Amygdala (tissue), 56 donors: ENCODE measurements at places on chromosomes 2 and 18.

- DNase-seq: no peak
Measured at GRCh38 chr2:239499726-239500573, 99.1 kb upstream of the HDAC4 start.

- DNase-seq: no peak
Measured at GRCh38 chr2:203143391-203143790, 95.4 kb upstream of the CYP20A1 start.

DNA sequence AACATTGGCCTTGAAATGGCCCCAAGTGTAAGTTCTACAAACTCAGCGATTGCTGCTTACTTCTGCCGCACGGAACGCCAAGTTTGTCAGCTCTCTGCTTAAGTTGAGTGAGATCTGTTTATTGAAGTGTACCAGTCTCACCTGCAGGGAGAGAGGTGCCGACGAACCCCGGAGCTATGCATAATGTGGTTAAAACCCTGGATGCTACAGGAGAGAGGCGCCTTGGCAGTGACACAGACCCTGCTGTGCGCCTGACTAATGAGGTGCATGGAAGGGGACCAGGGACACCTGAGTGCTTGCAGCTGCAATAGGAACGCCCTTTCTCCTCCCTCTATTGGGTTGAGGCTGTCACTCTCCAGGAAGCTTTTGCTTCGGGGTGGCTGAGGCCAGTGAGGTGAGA, 979 bp downstream of the SLC9A2 start:
- DNase-seq: no peak

GRCh38 chr2:147689220-147689909, 155.5 kb upstream of the ACVR2A start:
- no peak for DNase-seq

- no peak for DNase-seq
Measured at GRCh38 chr2:147524912-147525311, 319.9 kb upstream of the ACVR2A start.

DNA sequence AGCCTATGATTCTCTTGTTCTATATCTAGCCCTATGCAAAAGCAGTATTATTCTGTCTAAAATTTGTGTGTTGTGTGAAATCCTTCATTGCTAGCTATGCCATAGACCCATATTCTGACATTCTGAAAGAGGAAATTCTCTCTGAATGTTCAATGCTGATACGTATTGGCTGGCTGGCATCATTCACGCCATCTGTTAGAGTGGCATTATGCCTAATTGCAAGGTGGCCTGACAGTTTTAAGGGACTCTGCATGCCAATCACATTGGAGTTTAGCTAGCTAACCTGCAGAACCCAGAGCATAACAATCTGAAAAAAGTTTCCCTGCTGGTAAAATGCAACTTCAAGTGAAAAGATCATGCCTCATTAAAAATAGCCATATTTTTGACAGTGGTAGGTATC, 316.0 kb downstream of the SOX11 start:
- DNase-seq: no peak

DNA sequence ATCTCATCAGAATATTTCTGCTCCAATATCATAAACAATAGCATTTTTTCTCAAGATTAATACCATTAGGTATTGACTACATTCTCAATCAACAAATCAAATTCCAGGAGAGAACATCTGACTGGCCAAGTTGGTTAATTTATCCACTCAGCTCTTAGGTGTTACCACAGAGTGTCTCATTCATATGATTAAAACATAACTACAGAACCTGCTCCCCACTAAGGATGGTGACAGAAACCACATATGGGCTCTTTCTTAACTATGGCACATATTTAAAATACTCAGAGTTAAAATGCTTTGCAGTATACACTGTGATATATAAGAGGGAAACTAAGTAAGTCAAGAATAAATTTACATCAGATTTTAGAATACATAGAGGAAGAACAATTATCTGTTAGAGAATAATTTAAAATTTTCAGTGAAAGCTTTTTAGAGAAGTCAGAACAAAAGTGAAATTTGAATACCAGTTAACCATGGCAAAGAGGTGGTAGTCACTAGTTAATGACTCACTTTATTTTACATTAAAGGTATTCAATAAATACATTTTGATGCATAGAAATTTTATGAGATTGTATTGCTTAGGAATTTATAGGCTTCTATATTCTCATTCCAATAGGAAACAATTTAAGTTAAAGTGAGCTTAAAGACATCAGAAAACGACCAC, 1120.8 kb upstream of the TMEFF2 start:
- no peak for DNase-seq

DNA sequence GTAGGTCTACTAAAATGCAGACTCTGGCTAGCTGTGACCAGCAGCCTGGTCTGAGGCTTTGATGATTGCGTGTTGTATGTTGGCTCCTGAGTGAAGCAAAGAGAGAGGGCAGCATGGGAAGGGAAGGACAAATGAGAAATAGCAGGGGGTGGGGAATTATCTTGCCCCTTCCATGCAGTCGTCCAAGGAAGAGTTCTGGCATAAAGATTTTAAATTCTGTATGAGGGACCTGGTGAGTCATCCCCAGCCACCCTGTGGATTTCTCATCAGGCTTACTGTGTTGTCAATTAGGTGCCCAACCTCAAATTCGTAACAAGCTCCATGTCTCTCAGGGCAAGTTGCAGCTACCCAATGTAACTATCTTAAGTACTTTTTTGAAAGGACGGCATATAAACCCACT, 72.1 kb upstream of the NOSTRIN start:
- no peak for DNase-seq

GRCh38 chr18:44386401-44386800, 294.3 kb upstream of the SETBP1 start:
- no peak for DNase-seq

DNA sequence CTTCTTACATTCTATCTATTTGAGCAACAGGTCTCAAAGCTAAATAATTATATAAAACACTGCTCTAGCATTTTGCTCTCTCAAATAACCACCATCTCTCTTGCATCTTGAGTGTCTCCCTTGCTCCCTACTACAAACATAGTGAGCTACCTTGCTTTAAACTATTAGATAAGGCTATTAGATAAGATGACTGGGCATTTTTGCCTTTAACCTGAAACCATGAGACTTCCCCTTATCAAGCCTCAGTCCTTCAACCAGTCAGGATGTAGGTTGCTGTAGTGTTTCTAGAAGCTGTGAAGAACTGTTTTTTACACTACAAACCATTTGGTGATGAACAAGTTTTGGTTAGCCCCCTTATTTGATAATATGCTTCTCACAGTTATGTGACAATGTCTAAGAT, 115.4 kb upstream of the MAP2 start:
- DNase-seq: no peak

GRCh38 chr18:5463390-5463789, 80.4 kb downstream of the EPB41L3 start:
- no peak for DNase-seq

- DNase-seq: no peak
Measured at GRCh38 chr2:210663631-210664089, 107.3 kb downstream of the CPS1 start.

GRCh38 chr2:194166818-194167217, 1490.2 kb upstream of the SLC39A10 start:
- DNase-seq: no peak

GRCh38 chr2:113085542-113085941, 17.8 kb downstream of the IL1F10 start:
- no peak for DNase-seq

DNA sequence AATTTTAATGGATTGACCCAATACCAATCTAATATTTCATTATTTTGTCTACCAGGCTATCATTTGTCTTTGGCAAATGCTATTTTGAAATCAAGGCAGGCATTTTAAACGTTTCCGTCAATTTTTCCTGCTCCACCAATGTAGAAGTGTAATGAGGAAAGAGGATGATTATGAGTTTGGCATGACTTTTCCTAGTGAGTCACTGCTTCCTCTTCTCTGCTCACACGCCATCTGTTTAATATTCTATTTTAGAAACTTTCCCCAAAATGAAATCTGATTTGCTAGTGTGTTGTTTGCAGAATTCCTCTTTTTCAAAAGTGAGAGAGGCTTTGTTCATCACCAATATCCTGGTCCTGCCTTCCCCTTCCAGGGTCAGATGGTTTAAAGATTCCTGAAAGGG, 42.5 kb upstream of the PID1 start:
- DNase-seq: no peak

DNA sequence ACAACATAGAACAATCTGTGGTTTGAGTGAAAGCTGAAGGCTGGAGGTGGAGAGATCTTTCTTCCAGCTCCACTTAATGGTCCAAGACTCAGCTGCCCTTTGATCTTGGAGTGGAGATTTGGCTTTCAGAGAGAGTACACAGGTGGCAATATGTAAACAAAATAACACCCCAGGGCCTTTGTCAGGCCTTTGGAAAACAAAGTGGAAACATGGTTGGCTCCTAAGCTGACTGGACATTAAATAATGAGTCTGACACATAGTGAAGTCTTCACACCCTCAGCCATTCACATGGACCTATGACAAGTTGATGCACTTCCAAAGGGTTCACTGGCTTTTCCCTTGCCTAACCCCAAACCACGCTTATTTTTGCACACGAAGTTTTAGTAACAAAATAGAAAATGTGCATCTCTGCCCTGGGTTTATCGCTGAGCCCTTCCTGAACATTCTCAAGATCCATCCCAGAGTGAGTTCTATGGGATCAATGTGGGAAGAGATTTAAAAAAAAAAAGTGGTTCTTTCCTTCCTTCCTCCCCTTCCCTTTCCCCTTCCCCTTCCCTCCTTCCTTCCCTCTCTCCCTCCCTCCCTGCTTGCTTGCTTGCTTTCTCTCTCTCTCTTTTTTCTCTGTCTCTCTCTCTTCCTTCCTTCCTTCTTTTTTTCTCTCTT, 201.3 kb upstream of the NT5C1B start:
- DNase-seq: no peak

DNA sequence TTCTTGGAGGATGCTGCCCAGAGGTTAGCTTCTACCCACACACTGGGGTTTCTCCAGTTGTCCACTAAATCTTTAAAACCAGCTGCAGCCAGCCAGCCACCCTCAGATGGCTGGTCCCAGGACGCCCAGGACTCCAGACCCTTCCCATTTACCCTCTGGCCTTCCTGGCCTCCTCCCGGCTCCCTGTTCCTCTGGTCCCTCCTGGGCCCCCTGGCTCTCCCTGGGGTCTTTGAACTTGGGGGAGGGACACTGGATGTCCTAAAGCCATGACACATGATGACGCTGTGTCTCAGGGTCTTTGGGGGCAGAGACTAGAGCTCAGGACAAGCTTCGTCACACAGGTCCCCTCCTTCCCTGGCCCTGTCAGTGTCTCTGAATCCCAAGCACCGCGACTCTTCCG, 201.1 kb upstream of the HDAC4 start:
- DNase-seq: no peak

- DNase-seq: no peak
Measured at GRCh38 chr2:178756343-178756742, 50.9 kb downstream of the TTN start.

DNA sequence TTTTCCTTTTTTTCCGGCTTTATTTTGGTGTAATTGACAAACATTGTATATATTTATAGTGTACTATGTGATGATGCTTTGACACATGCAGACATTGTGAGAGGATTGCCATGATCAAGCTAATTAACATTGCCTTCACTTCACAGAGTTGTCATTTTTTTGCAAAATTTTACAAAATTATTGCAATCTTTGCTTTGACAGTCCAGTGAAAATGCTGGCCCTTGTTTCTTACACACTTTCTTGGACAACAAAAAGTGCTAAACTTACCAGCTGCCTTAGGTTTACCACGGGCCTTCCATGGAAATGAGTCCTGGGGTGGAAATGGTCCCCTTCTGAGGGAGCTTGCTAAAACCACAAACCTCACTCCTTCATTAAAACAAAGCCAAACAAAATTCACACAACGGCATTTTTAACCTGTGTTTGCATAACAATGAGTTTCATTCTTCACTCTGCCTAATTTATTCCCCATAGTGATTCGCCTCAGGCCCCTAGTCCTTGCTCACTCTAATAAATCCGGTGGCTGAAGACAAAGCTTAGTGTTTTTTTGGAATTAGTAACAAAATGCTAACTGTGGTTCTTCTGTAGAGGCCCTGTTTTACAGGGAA, 32.2 kb downstream of the LINC00305 start:
- DNase-seq: no peak

DNA sequence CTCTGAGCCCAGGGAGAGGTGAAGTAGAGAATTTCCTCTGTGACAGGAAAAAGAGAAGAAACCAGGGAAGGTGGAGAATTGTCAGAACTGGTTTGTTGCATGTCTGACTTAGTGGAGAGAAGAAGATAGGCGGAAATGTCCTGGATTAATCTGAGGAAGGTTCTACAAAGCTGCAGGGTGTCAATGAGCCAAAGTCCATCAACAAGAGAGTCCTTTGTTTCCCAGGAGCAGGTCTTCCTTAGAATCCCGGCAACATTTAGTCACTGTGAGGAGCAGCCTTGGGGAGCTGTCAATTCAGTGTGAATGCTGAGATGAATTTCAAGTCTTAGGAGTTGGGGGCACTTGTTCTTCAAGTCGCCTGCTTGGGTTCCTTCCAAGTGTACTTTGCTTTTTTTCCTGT, 88.4 kb upstream of the CELF4 start:
- no peak for DNase-seq

DNA sequence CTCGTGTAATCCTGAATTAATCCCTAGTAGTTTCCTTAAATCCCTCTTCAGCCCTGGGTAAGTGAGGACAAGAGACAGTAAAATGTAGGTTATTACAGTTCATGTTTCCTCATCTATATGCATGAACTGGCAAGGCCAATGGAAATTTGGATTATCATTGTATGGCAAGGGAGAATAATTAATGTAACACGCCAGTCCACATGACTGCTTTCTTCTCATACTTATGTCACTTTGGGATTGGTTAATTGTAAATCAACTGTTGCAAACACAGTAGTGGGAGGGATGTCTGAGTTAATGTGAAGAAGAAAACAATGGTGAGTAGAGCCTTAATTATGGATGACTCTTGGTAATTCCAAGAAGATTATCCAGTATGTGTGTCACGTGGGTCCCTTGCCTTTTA, 1.7 kb upstream of the SERPINB7 start:
- no peak for DNase-seq

DNA sequence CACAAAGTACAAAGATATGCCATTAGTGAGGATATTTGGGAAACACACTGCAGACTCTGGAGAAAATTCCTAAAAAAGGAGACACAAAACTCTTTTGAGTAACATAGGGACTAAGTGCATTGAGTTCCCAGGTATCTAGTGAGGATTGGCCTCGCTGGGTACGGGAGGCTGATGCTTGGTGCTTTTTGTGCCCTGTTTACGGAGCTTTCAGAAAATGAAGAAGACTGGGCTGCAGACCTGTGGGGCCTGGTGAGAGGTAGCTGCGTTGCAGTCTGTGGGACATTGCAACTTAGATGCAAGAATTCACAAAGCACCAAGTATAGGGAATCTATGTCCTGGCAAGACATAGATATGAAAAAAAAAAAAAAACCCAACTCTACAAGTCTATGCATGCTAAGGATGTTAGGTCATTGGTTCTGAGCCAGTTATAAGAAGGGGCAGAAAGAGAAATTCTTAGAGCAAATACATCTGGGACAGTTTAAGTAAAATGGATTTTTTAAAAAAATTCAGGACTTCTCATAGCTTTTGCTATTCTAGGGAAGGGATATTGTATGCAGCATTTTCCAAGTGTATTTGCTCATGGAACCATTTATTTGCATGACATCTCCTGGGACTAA, 156.0 kb downstream of the SLC4A3 start:
- DNase-seq: no peak

GRCh38 chr2:5290900-5291546, 401.2 kb upstream of the SOX11 start:
- DNase-seq: no peak

- no peak for DNase-seq
Measured at GRCh38 chr2:239498981-239499634, 98.3 kb upstream of the HDAC4 start.
